Inflammatory macrophage treated with lipopolysaccharide for 1 hour (primary cell): ENCODE measurements at places on chromosomes 1 and 21.

DNA sequence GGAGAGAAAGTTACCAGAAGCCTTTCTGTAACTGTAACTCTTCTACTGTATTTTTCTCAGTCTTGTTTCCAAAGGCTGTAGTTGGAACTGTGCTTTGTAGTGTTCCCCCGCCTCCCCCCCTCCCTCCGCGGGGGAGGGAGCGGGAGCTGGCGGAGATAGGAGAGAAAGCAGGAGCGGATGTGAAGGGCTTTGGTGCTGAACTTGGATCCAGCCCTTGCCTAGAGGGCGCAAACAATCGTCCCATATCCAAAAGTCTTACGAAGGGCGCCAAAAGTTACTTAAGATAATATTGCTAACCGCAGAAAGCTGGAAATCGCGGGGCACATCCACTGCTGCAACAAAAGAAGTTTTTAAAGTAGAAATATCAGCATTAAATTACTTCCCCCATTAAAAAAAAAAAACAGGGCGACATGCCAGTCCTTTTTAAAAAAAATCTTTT, 2.4 kb upstream of the NFIA start:
- DNase-seq = no peak

DNA sequence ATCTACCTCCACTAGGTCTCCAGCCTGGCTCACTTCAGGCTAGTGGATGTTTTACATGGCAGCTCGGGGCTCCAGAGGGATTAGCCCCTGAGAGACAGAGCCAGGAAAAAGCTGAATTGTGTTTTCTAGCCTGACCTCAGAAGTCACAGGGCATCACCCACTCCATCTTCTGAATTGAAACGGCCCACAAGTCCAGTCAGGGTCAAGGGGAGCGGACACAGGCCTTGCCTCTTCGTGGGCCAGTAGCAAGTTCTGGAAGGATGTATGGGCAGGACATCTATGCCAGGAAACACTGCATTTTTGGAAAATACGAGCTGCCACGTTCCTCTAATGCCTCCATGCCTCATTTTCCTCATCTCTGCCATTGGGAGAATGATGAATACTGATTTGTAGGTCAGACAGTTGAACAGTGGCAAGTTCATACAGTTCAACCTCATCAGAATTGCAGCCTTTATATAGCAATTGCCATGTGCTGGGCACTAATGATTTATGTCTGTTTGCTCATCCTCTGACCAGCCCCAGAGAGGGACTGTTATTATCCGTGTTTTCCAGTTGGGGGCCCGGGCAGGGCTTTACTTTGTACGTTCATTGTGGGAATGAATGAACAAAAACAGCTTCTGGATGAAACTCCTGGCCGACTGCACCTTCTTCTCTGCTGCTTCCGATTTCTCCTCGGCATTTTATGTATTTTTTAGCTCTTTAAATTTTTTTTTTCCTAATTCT, 23.2 kb upstream of the PCBP3 start:
- no peak for DNase-seq

- DNase-seq = no peak
Measured at GRCh38 chr1:192669174-192669573, 33.2 kb downstream of the RGS13 start.

DNA sequence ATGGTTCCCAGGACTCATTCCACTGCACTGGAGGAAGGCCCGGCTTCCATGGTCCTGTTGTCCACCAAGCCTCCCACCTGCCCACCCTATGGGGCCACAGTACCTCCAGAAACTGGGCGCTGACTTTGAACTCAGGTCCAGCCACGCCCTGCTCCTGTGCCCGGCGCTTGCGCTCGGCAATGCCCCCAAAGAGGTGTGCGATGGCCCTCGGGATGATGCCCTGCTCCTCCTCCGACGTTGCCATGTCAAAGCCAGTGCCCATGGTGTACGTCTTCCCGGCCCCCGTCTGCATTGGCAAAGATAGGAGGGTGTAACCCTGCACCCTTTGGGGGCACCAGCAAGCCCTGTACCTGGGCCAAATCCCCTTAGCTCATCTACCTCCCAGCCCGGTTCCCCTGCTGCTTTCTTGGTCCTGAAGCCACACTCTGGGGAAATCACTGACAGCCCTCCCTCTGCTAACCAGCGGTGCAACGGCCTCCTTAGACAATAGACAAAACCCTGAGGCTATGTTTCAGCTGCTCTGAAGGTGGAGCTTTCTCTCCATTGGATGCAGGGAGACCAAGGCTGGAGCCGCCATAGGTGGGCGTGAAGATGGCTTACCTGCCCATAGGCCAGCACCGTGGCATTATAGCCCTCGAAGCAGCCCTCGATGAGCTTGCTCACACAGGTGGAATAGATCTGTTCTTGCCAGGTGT, 14.7 kb downstream of the KIF21B start:
- DNase-seq = no peak

DNA sequence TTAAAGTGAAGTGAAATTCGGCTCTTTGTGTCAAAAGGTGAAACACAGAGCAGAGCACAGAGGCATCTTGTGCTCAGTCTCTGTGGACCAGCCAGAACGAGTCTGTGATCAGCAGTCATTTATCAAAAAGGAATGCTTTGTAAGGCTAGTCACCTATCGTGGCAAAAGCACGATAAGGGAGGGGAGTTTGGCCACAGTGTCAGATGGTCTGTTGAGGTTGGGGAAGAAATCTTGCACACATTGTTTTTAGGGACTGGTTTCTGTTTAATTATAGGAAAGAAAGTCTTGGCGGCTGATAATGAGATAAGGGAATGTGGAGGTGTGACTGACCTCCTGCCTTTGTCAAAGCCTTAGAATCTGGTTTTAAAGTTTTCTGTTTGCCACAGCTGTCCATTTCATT, 58.2 kb upstream of the KIAA1614 start:
- DNase-seq = no peak

GRCh38 chr21:43925609-43926008, 60.6 kb downstream of the AGPAT3 start:
- DNase-seq = no peak
